Stimulated activated CD4-positive, alpha-beta T cell treated with anti-CD3 and anti-CD28 coated beads, TNF-alpha, amount 100 ng/mL, for 4 hours (primary cell): ENCODE measurements at places on chromosomes 2 and 18.

GRCh38 chr2:217872319-217872718 lies 130.5 kb downstream of the TNS1 start:
- no peak for DNase-seq

DNA sequence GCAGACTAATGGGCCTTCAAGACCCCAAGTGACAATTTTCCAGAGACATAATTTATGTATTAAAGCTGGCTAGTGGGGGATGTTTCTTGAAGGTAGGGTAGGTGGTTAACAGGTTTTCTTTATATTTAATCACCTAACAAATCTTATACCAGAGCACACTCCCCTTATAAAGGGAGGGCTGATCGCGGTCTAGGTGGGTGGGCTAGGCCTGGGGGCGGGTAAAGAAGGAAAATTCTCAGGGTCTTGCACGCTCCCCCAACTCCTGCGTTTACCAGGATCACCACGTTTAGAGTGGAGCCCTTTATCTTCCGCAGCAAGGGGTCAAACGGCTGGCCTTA lies 19.9 kb upstream of the CXXC1 start:
- DNase-seq = no peak

- DNase-seq = no peak
Measured at GRCh38 chr2:28631514-28632206, 120.0 kb upstream of the PPP1CB start.

DNA sequence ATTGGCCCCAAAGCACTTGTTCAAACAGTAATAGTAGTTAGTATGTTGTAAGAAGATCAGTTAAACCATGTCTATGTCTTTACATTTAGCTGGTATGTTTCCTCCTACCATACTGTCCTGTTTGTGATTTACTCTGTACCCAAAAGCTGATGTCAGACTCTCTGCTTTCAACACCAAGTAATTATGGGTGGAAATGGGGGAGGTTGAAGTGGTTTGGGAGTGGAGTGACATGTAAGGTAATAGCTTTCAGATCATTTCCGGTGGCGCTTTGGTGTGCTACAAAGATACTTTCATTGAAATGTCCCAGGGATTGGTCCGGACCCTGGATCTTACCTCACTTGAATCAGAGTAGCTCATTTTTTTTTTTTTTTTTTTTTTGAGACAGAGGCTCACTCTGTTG lies 39.7 kb upstream of the TGIF1 start:
- no peak for DNase-seq

GRCh38 chr2:10579876-10580514 lies 109.8 kb downstream of the NOL10 start:
- no peak for DNase-seq

DNA sequence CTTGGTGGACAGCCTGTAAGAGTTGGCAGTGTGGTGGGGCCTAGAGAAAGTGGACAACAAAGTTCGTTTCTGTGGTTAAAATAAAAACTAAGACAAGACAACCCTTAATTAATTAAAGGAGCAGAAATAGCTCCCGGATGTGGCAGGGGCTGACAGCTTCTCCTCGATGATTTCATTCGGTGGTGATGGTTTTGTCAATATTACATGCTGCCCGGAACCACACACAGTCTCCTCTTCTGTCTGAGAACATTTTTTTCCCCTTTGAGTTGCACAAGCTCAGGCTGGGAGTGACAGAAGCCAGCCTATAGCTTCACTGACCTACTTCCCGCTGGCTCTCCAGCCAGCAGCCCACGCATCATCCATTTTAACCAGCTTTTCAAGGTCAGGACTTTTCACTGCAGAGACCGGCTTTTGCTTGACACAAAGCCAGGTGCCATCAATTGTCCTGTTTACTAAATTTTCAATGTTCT lies 378.8 kb downstream of the SLC4A3 start:
- no peak for DNase-seq

- DNase-seq = no peak
Measured at GRCh38 chr2:175560521-175561169, 379.1 kb upstream of the ATP5MC3 start.

- no peak for DNase-seq
Measured at GRCh38 chr18:58299936-58300335, 255.9 kb downstream of the NEDD4L start.
